ENCODE measurements at places on chromosomes 11 and 22.

- no peak for DNase-seq
Observed at GRCh38 chr11:45294499-45294898, 8.4 kb upstream of the SYT13 start.

DNA sequence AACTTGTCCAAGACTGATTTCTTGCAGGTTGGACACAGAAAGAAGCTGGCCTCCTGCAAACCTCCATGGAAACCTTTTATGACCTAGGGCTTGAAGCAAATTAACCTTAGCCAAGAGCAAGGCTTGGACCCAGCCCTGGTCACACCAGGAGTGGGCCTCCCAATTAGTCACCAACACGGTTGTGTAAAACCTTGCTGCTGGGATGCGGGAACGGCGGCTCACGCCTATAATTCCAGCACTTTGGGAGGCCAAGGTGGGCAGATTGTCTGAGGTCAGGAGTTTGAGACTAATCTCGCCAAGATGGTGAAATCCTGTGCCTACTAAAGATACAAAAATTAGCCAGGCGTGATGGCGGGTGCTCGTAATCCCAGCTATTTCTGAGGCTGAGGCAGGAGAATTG is 419.9 kb downstream of the AASDHPPT start:
- DNase-seq, result no peak

DNA sequence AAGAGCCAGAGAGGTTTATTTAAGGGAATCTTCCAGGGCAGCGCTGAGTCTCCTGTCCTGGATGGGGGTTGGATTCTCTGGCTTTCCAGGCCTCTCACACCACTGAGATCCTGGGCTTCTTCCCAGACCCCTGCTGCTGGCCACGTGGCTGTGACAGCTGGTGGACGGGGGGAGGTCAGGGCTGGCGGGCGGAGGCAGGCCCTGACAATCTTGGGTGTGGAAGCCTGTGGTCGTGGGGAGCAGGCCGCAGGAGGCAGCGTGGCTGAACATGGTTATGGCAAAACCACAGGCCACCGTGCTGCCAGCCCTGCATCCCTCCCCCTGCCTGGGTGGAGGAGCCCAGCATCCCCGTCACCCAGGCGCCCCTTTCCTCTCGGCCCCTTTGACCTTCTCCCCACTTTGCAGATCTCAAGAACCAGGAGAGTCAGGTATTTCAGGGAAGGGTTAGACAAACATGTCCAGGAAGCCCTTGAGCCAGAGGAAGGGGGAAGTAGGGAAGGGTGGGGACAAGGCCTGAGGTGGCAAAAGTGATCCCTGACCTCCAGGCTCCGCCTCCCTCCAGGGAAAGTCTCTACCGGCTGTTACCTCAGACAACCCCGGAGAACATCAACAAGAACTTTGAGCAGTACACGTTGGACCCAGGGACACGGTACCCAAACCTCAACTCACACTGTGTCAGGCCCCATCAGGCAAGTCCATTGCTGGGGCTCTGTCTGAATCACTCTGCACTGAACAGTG is 111.8 kb downstream of the MICAL2 start:
- no peak for DNase-seq

DNA sequence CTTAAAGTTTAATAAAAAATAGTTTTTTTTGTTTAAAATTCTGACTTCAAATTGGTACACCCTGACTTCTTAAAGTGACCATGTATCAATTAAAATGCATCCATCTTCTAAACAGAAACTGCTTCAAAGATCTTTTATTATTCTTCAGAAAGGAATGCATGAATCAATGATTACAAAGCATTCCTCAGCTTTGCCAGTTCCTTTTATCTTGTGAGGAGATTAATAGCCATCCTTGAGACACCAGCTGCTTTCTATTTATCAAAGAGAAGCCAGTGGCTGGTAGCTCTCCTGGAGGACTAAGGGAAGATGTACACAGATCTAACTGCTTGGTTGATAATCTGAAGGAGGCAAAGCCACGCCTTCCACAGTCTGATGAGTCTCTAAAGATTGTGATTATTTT is 2222.5 kb downstream of the LRRC4C start:
- no peak for DNase-seq

GRCh38 chr22:30575859-30576258 is 1.4 kb upstream of the GAL3ST1 start:
- DNase-seq, result no peak

- DNase-seq, result no peak
Observed at GRCh38 chr11:10654811-10655150, 38.8 kb downstream of the IRAG1 start.

GRCh38 chr11:2612884-2613571 is 86.8 kb downstream of the KCNQ1OT1 start:
- DNase-seq, result no peak

- DNase-seq, result peak; percentile 86
Observed at GRCh38 chr11:118792570-118793124, 1.7 kb upstream of the DDX6 start.

DNA sequence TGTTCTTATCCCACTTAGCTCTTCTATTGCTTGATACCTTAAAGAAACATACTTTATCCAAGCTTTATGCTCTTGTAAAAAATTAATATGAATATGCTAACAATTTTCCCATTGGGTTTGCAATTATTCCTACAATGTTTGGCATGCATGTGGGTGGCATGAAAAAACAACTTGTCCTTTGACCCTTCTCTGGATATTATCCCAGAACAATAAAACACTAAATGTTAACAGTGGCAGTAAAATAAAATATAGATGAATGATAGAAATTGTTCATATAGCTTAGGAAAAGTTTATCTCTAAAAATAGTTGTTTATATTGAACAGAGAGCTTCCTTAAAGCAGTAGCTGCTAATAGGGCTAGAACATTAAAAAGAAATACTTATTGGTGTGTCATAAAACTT is 860.5 kb upstream of the LRRC4C start:
- no peak for DNase-seq

DNA sequence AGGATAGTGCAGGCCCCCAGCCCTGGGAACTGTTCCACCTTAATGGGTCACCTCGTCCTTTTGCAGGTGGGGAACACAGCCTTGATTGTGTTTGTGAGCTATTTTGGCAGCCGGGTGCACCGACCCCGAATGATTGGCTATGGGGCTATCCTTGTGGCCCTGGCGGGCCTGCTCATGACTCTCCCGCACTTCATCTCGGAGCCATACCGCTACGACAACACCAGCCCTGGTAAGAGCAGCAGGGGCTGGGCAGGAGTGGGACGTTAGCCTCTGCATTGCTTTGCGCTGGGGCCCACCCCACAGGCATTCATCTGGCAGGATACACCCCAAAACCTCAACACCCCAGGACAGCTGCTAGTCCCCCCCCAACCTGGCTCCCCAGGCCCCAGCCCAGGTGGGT is 14.8 kb downstream of the SLCO2B1 start:
- DNase-seq, result no peak

- DNase-seq, result peak; percentile 17
Observed at GRCh38 chr11:14189874-14190273, 169.1 kb downstream of the RRAS2 start.

- DNase-seq, result no peak
Observed at GRCh38 chr11:23919455-23919854, 577.4 kb upstream of the LUZP2 start.

DNA sequence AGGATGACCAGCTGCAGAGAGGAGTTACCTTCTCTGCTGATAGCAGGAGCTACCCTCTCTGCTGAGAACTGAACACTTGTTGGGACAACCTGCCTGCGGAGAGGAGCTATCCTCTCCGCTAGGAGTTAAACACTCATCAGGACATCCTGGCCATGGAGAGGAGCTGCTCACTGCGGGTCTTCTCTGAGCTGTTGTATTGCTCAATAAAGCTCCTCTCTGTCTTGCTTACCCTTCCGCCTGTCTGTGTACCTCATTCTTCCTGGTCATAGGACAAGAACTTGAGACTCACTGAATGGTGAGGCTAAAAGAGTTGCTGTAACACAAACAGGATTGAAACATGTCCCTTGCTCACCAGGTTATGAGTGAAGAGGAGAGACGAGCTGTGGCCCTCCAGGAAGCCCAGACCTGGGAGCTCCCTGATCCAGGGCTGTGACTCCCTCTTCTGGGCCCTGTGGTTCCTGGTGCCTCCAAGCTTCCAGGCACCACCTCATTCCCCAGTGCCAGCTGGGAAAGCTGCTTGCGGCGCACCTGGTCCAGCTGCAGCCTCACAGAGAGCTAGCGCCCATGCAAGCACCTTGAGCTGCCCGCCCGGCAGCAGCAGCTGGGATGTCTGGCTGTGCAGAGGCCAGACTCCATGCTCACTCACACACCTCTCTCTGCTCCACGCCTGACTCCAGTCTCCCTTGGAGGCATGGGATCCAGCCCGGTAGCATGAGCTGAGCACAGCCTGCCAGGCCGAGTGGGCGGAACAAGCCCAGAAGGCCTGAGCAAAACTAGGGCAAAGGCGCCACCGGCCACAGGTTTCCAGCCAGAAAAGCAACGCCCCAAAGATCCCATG is 50.5 kb downstream of the RAB30 start:
- no peak for DNase-seq

- no peak for DNase-seq
Observed at GRCh38 chr22:28025866-28026575, 107.0 kb upstream of the PITPNB start.

DNA sequence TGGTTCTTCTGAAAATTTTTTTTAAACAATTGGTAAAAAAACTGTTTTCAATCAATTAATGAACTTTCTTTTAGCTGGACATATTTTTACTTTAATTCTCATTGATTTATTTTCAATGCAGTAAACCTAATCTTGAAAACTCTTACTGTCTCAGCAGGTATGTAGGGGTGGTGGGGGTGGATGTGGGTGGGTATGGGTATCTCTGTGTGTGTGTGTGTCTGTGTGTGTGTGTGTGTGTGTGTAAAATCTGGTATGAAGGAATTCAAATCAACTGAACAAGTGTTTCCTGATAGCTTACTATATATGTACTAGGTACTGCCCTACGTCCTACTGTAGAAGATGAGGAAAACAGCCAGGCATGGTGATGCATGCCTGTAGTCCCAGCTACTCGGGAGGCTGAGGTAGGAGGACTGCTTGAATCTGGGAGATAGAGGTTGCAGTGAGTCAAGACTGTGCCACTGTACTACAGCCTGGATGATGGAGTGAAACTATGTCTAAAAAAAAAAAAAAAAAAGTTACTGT is 75.5 kb downstream of the MRTFA start:
- DNase-seq, result no peak

DNA sequence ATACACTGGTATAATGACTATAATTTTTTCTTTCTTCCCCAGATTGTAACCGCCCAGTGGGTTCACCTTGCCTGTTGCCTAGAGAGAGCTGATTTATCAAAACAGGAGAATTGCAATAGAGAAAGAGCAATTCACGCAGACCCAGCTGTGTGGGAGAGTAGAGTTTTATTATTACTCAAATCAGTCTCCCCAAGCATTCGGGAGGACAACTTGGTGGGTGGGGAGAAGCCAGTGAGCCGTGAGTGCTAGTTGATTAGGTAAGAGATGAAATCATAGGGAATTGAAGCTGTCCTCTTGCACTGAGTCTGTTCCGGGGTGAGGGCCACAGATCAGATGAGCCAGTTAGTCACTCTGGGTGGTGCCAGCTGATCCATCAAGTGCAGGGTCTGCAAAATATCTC is 73.2 kb downstream of the SLC35F2 start:
- no peak for DNase-seq

DNA sequence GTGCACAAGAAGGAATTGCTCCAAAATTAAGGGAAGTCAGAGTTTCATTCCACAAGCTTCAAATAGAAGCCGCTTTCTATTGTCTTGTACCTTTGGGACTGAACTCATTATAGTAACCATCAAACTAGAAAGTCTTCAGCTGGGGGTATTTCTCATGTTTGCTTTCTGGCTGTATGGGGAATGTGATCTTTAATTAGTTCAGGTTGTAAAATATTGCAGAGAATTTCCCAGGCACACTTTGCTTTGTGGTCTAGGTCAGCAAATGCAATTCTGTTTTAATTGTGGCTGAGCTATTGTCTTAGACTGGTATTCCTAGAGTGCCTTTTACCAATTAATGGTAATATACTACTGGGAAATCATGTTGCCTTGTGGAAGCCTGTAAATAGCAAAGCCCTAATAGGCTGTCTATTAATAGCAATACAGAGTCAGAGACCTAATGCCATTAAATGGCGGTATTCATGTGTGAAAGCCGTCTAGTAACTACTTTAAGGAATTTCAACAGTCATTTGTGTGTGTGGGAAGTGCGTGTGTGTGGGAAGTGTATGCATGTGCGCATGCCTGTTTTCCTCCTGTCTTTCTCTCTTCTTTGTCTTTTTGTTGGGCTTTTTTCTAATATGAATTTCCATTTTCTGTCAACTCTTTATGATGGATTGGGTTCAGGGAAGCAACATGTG is 276.6 kb downstream of the FAT3 start:
- no peak for DNase-seq

GRCh38 chr11:115657586-115657985 is 153.4 kb upstream of the CADM1 start:
- no peak for DNase-seq

Data from stromal cell of bone marrow (primary cell).